ENCODE measurements at places on chromosomes 4 and X.

- DNase-seq, result no peak
Measured at GRCh38 chrX:1807301-1807731, 192.5 kb downstream of the ASMT start.

GRCh38 chr4:96103086-96103485 is 263.2 kb downstream of the PDHA2 start:
- no peak for DNase-seq

GRCh38 chr4:71584585-71584984 is 199.3 kb downstream of the GC start:
- DNase-seq, result no peak

DNA sequence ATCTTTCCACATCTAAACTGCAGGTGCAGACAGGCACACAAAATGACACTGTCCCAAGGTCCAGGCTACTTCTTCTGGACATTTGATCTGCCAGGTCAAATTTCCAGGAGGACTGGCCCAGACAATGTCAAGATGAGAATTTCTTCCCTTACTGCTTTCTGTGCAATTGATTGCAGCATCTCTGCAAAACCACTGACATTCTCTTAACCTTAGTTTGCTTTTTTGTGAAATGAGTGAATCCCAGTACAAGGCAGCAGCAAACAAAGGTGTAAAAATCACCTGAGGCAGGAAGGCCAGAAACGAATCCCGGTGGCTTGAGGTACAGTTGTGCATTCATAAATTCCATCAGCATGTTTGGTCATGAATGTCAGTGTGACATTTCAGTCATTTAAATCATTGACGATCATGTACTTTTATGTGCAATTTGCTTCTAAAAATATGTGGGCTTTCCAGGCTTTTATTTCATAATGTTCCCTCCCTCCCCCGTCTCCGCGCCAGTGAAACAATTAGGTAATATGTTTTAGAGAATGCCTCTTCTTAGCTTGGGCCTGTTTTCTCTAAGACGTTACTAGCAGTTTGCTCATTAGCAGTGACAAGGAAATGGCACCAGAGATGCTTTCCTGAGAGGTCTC is 39.1 kb downstream of the NHS start:
- no peak for DNase-seq

- DNase-seq, result no peak
Measured at GRCh38 chr4:100836929-100837328, 319.1 kb upstream of the EMCN start.

- DNase-seq, result no peak
Measured at GRCh38 chr4:118823471-118823870, 12.5 kb downstream of the SEC24D start.
